ENCODE measurements at places on chromosomes 2 and 18.

GRCh38 chr18:55483266-55483871 is 104.6 kb downstream of the TCF4 start:
- no peak for DNase-seq

GRCh38 chr2:4962419-4962818 is 729.8 kb upstream of the SOX11 start:
- no peak for DNase-seq

GRCh38 chr18:36636237-36636817 is 192.5 kb downstream of the TPGS2 start:
- no peak for DNase-seq

DNA sequence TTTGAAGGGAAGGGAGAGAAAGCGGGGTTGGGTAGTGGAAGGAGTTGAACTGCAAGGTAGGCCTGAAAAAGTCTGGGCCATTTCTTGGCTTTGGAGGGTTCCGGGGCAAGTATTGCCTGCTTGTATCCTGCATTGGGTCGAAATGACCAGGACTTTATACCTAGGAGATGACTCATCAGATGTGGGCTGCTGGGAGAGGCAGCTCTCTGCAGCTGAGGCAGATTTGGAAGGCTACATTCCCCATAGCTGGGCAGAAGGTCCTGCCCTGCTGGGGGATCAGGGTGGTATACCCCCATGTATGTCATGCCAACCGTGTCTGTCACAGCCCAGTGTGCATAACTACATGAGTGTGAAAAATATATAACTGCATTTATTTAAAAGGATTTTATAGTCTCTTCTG is 171.8 kb upstream of the SPRED2 start:
- DNase-seq: peak; percentile 49

DNA sequence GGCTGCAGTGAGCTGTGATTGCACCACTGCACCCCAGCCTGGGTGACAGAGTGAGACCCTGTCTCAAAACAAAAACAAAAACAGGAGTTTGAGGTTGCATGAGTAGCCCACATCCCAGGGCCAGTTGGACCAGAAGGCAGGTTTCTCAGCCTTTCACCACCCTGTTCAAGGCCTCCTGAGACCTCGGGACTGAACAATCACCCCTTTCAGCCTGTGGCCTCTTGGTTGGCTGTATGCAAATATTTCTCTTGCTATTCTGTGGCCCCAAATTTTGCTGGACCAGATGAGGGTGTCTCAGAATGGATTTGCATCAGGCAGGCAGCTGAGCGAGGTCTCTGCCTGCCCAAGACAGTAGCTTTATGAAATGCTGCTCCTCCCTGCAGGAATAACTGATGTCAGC is 56.9 kb downstream of the DPYSL5 start:
- DNase-seq: no peak

DNA sequence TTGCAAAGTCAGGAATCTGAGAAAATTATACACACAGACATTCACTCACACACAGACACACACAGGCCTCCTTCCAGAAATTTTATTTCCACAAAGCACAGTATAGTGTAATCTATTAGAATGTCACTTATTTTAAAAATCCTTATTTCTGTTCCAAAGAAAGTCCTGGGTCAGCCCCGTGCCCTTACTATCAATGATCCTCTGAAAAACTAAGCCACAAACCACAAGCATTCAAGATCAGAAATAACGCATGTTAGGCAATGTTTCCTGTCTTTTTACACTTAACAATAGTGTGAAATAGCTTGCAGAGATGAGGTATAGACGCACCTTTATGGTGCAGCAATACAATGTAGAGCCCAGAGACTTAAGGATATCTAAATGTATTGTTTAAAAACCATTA is 25.8 kb downstream of the TBC1D8 start:
- DNase-seq: peak; percentile 36

- no peak for DNase-seq
Measured at GRCh38 chr2:27108221-27108620, 10.7 kb downstream of the CGREF1 start.

DNA sequence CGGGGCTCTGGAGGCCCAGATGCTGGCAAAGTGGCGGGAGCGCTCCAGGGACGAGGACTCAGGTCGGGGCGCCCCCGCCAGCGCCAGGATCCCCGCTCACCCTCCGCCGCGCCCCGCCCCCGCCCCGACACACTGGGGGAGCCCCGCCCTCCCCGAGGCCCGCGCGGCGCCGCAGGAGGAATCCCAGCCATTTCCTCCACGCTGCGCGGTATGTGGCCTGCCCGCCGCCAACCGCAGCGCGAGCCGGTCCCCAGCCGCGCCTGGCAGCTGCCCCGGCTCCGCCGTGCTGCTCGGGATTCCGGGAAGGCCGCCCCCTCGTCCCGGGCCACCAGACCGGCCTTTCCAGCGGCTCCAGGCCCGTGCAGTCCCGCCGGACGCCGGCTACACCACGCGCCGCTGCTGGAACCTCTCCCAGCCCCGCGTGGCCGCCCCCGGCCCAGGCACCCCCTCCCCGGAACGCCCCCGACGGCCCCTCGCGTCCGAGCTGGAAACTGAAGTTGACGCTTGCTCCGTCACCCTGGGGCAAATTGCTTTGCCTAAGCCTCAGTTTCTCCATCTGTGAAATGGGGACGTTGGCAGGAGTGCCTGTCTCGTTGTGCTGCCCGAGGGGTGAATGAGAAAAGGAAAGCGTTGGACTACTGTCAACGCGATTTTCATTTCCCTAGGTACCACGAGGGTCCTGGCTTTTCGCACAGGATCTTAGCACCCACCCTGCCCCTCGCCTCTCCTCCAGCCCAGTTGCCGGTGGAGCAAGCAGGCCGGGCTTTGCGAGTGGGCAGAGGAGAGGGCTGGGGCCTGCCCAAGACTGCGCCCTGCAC is 53.6 kb downstream of the PKDCC start:
- peak; percentile 95 for DNase-seq

DNA sequence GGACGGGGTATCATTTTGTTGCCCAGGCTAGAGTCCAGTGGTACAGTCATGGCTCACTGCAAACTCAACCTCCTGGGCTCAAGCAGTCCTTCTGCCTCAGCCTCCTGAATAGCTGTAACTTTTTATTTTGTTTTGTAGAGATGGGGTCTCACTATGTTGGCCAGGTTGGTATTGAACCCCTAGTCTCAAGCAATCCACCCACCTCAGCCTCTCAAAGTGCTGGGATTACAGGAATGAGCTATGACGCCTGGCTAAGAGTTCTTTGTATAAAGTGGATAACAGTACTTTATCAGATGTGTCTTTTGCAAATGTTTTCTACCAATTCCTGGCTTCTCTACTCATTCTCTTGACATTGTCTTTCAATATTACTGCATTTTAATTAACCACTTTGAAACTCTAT is 17.1 kb upstream of the NT5DC4 start:
- no peak for DNase-seq

DNA sequence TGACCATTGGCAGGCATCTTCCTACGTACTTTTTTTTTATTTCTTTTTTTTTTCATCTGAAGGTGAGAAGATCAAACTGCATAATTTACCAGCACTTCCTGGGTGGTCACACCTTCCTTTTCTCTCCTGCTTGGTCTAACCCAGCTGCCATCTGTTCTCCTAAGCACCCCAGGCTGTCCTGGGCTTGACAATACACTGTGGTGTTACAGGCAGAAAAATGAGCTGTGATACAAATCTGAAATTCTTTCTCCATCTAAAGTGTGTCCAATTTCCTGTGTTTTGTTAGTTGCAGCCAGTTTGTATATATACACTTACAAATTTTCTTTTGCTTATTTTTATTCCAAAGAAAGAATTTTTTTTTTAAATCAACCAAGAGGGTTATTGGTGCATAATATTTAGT is 786.0 kb upstream of the ZEB2 start:
- DNase-seq: no peak

- no peak for DNase-seq
Measured at GRCh38 chr2:218894151-218894879, 13.7 kb downstream of the WNT10A start.

DNA sequence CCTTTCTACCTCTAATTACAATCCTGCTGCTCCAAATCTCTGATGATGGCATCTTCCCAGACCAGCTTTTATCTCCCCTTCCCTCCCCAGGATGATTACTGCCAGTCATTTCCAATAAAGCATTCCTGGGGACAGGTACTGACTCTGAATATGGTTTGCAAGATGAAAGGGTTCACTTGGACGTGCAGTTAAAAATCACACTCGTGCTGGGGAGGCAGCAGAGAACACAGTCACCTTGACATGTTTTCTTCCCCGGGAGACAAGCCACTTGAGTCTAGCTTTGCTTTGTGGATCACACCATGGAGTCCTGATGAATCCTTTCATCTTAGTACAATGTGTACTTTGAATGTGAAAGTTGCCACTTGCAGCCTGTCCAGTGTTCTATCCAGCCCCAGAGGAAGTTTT is 175.0 kb downstream of the ALPK2 start:
- DNase-seq: no peak

DNA sequence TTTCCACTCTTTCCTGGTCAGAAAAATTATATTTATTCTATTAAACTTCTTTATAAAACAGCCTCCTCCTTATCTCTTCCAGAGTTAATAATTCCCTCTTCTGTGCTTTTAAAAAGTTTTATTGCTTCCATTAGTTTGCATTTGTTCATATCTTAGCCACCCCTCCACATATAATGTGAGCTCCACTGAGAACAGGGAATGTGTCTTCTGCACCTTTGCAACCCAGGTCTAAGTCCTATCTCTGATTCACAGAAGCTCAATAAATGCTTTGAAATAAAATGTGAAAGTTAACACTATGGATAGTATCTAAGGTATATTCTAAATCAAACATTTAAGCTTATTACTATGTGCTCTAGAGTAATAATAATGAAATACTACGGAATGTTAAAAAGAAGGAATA is 9.3 kb upstream of the LRATD1 start:
- DNase-seq: no peak

DNA sequence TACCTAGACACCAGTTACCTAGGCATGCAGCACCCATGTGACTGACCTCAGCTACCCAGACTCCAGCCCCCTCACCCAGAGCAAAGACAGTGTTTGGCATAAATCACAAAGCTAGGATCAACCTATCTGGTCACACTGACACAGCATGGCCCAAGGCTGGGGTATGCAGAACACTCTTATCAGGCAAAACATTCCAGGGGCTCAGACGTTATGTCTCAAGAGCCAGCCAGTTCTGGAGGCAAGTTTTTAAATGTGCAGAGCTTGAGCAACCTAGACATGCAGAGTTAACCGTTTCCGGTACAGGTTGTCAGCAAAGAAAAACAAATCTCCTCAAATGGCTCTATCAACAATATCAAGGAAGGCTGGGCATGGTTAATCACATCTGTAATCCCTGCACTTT is 92.8 kb downstream of the AP1S3 start:
- peak; percentile 82 for DNase-seq

GRCh38 chr2:171837736-171838135 is 56.3 kb downstream of the SLC25A12 start:
- DNase-seq: no peak

DNA sequence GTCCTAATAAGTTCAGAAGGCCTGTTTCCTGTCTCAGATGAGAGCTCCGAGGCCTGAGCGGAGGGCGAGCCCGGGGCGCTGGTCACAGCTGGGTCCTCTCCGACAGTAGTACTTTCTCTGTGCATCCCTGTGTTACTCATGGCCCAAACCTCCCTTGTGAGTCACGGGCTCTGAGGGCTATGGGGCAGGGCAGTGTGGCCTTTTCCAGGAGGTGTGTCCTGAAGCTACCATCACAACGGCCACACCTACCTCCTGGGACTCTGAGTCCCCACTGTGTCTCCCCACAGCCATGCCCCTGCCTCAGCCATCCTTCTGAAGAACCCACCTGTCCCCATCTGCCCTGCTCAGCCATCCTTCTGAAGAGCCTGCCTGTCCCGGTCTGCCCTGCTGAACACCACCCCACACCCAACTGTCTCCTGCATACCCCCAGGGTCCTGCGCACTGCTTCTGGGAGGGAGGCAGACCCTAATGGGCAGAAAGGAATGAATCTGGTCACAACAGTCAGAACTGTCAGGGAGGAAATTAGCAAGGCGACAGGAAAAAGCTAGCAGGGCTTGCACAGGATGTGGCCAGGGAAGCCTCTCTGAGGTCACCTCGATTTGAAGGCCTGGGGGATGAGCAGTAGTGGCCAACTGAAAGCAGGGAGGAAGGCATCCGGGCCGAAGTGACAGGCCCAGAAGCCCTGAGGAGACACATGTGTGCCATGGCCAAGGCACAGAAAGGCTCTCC is 145.4 kb upstream of the RIOK3 start:
- DNase-seq: peak; percentile 39

DNA sequence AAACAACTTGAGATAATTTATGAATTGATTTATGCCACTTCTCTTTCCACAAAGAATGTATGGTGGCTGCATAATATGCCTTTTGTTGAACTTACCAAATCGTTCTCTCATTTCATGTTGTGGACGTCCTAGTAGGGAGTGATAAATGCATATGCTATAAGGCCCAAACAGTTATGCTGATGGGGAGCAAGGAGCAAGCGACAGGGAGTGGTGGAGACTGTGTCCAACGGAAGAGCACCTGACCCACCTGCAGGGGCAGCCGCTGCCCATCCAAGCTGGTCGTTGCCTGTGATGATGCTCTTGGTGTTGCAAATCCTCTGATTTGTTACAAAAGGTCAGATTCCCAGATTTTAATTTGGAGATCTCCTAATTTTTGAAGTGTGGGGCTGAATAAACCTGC is 31.0 kb upstream of the MGAT4A start:
- DNase-seq: no peak

GRCh38 chr2:163734881-163735684 is 725 bp downstream of the FIGN start:
- peak; percentile 52 for DNase-seq

GRCh38 chr2:130289780-130290179 is 52.9 kb upstream of the IMP4 start:
- DNase-seq: no peak

DNA sequence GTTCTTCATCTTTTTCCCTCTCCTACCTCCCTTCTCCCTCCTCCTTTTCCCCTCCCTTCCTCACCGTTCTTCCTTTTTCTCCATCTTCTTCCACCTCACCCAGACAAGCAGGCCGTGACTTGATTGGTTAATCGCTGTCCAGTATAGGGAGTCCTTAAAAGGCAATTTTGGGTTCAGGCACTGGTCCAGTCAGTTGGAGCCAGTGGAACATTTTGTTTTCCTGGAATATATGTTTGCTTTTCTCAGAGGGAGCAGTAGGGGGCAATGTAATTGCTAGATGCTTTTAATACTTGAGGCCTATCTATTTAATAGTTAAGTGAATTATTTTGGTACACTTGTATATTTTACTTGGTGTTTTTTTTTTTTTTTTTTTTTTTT is 15.0 kb downstream of the ELAC1 start:
- DNase-seq: peak; percentile 22

DNA sequence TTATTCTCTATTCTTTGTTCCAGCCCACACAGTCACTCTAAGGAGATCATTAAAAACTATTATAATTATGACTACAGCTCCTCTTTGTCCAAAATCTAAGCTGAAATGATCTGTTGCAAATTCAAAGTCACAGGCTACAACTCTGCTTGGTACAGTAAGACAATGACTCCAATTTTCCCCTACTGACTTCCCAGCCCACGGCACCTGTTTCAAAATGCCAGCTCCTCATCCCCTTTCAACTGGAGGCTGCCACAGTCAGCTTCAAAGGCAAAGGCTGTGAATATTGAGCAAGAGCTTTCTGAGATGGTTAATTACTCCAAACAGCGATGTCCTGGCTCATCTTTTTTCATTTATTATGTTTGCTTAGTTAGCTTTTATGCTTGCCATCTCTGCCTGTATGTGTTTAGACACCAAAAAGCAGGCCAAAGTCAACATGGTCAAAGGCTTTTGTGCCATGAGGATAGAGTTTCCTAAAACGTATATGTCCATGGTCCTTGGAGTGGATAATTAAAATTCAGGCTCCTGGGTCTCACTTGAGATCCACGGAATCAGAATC is 141.1 kb downstream of the DOCK10 start:
- no peak for DNase-seq

GRCh38 chr2:71813315-71813714 is 334.3 kb downstream of the CYP26B1 start:
- no peak for DNase-seq

- DNase-seq: no peak
Measured at GRCh38 chr2:78245394-78246135, 723.4 kb upstream of the LRRTM4 start.

All from astrocyte of the hippocampus (primary cell).